ENCODE measurements at places on chromosomes 3 and 15.
A peak's percentile ranks its signal among the peaks of the same experiment; 100 is the strongest.

GRCh38 chr3:33722191-33722590 lies 4.1 kb upstream of the CLASP2 start:
- no peak for DNase-seq

DNA sequence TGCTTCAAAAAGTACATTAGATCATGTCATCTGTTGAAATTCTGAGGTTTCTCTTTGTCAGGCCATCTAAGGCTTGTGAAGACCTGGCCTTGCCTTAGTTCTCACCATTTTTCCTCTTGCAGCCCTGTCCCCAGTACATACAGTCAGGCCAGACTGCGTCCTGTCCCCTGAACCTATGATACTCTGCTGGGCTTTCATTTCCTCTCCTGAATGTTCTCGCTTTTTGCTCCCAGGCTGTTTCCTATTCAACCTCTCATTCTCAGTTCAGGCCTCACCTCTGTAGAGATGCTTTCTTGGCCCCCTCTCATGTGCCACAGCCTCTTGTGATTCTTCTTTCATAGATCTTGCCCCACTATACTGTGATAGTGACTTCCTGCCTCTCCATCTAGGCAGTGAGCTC lies 648.8 kb upstream of the KCNMB2 start:
- no peak for DNase-seq

GRCh38 chr15:34753236-34753894 lies 1.4 kb downstream of the GJD2 start:
- peak; percentile 12 for DNase-seq

DNA sequence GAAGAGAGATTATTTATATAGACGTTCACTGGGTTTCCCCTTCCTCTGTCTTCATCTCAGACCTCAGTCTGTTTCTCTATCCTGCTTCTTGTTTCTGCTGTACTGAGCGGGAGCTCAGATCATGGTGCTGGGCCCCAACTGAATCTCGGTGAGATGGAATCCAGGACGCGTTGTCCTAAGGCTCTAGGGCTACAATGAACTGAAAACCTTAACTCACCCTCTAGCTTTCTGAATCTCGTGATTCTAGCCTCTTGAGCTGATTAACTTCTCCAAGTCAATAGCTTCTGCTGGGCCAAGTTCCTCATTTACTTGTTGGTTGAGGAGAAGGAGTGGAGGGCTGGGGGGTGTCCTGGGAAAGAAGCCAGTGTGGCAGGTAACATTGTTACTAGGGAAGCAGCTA lies 32.7 kb upstream of the MAP3K13 start:
- DNase-seq: no peak

DNA sequence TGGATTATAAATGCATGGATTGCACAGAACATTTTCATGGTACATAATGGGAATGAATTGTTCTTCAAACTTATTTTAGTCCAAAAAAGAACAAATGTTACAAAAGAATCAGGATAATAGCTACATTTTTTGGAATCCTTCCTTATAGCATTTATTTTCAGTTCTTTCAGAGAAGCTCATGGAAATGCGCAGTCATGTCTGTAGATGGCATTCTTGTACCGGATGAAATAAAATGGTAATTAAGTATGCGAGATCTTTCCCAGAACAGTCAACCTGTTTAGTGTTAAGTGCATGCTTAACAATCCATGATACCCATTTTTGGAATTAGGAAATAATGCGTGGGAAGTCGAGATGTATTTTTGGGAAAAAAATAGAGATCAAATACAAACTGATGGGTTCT lies 38.2 kb upstream of the GOLGA8B start:
- DNase-seq: no peak

DNA sequence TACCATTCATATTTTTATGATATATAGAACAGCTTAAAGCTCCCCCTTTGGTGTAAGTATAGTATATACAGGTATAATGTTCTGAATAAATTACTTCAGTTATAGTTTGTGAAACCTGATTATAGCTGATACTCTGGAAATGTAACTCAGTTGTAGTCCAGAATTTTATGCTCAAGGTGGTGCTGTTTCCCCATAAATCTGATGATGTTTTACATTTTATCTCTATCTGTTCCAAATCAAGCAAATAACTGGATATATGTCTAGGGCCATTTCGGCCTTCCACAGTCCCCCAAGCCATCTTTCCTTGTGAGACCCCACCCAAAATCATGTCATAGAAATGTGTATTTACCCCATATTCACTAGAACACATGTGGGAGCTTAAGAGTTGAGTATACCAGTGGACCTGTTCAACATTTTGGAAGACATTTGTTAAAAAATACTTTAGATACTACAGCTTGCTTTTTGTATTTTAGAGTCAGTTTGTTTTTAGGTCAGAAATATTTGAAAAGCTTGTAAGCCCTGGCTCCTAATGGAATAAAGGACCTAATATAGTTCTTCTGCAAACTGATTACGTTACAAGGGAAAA lies 107.1 kb downstream of the ATG7 start:
- no peak for DNase-seq

GRCh38 chr15:91311986-91312385 lies 211.9 kb downstream of the SV2B start:
- DNase-seq: no peak

DNA sequence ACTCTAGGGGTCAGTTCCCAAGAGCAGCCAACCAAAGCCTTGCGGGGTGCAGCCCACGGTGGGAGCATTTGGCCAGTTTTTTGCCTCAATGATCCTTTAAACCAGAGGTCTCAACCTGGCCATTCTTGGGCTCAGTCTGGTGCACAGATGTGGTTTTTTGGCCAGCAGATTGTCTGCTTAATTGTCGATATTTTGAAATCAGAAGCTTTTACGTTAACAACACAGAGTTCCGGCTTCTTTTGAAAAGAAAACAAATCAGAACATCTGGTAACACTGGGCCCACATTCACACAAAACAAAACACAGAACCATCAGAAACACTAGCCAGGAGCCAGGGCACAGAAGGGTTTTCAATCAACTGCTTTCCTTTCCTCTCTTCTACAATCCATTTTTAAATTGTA lies 127.7 kb downstream of the XXYLT1 start:
- no peak for DNase-seq

- DNase-seq: no peak
Measured at GRCh38 chr15:90681480-90681879, 35.7 kb upstream of the BLM start.

- DNase-seq: no peak
Measured at GRCh38 chr3:109337393-109337792, at the start of gene DPPA4. TSS of gene DPPA4 (minus strand) at chr3:109337546. CDS start at chr3:109337517, 29 bp downstream.

GRCh38 chr3:53168175-53168923 lies 7.3 kb downstream of the PRKCD start:
- DNase-seq: no peak

DNA sequence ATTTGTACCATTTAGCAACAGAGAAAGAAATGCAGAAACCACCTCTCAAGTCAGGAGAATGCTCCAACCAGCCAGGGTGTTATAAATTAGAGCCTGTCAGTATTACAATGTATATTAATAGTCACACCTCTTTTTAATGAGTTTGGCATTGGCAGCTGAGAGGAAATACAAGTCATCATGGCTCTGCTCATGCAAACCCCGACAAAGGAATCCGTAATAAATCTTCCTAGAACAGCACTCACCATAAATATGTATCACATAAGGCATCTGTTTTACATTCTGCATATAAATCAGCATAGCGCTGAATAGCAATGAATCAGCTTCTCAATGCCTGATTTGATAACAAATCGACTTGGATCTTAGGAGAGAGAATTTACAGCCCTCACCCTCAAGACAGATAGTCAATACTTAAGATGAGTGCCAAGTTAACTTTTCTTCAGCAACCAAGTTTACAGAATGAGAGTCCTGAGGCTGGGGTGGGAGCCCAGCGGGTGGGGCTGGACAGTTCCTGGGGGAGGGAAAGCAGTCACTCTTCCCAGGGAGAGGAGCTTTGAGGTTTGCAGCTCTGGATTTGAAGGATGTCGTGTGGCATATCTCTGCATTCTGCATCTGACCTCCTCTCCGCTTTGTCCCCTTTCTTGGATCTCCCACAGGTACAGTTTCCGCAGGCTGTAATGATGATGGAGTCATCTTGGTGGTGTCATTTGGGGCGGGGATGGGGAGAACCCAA lies 1034.4 kb upstream of the NR2F2 start:
- peak; percentile 91 for DNase-seq

DNA sequence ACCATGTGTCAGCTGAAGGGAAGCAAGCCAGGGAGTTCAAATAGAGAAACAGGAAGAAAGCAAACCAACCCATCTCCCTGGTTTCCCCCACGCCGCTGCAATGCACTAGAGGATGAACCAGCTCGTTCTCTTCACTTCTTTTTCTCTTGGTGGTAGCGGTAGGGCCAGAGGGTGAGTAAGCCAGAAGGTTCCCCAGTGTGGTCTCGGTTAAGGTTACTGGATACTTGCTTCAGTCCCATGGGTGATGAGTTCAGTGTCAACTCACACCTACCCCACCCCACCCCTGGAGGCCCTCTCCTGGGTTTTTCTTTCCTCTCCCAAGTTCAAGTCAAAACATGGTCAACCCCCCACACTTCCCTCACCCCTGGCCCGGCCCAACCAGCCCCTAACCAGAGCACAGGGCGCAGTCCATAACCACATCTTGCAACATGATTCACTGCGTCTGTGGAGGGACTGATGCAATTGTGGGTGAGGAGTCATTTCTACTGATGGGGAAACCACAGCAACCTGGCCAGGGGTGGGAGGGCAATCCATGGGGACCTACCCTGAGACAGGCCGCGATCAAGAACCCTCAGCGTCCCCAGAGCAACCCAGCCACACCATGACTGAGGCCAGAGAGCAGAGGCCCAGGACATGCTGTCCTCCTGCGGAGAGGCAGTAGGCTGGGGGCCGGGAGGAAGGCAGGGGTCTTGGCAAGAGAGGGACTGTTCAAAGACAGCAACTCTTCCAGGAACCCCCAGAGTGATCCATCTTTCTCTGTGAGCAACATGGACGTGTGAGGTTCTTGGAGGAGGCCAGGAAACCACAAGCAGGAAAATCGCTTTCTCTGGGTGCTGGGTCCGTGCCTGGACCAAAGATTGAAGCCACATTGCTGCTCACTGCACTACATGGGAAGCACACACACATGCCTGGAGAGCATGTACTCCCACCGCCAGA lies 276.6 kb downstream of the UACA start:
- DNase-seq: peak; percentile 92

GRCh38 chr15:85584872-85585271 lies 204.5 kb downstream of the AKAP13 start:
- DNase-seq: no peak

- no peak for DNase-seq
Measured at GRCh38 chr3:103992469-103992868, 1374.2 kb upstream of the ALCAM start.

DNA sequence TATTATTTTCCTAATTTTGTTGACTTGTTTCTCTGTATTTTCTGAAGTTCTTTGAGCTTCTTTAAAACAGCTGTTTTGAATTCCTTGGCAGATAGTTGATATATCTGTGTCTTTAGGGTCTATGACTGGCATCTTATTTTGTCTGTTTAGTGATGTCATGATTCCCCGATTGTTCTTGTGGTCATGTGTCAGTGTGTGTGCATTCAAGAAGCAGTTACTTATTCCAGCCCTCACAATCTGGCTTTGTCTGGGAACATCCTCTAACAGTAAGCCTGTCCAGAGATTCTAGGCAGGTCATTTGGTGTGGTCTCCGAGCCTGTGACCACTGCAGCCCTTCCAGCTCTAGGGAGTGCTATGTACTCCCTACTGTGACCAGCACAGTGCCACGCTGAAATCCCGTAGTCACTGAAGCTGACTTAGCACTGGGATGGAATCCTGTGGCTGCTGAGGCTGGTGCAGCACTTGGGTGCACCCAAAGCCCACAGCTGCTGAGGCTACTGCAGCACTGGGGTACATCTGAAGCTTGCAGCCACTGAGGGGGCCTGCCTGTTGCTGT lies 6.7 kb downstream of the LNP1 start:
- no peak for DNase-seq

DNA sequence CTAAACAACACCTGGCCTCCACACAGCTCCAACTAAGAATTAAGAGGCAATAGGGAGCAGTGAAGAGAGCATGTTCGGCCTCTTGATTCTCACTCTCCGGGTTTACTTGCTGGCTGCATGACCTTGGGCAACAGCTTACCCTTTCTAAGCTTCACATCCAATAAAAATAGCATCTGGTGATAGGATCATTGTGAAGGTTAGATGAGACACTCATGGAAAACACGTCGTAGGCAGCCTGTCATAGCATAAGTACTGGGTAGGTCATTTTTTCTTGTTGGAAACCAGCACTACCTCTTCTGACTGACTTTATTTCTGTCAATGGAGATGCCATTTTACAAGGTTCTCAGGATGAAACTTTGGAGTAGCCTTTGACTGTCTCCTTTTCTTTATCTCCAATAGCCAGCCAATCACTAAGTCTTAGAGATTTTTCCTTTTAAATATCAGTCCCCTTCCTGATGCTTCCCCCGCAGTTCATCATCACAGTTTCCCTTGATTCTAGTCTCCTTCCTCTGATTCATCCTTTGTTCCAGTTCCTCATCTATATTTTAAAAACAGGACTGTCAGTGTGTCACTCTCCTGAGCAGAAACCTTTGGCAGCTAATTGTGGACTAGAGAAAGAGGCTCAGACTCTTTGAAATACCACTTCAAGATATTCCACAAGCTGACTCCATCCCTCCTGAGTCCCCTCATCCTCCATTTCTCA lies 271.5 kb downstream of the SLC9A9 start:
- no peak for DNase-seq

DNA sequence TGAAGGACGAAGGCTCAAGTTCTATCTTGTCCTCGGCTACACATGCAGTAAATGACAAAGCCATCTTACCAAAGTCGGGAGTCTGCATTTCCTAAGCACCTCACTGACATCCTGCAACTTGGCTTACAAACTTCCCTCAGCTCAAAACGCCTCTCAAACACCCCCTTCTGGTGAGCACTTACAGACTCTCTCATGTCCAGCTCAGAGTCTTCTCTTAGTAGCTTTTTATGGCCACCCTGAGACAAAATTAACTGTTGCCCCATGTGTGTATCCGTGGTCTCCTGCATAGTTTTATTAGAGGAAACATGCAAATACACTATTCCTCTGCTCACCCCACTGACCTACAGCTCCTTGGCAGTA lies 819.7 kb downstream of the FHIT start:
- DNase-seq: no peak

GRCh38 chr3:128813097-128813496 lies 66.3 kb upstream of the ACAD9 start:
- no peak for DNase-seq

DNA sequence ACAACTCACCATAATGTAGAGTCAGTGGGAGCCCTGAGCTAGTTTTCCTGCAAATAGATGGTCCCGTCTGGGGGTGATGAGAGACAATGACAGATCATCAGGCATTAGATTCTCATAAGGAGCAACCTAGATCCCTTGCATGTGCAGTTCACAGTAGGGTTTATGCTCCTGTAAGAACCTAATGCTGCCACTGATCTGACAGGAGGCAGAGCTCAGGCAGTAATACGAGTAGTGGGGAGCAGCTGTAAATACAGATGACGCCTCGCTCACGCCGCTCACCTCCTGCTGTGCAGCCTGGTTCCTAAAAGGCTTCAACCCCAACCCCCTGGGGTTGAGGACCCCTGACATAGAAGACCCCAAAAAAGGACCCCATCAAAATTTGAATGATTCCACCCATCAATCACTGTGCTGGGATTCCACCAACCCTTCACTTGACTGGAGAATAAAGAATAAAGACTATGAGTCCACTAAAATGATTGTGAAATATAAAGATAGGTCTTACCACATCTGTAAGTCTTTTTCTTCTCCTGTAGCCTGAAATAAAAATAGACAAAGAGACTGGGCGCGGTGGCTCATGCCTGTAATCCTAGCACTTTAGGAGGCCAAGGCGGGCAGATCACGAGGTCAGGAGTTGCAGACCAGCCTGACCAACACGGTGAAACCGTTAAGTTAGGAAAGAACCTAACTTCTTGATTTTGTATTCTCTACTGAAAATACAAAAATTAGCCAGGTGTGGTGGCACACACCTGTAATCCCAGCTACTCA lies 9.9 kb upstream of the UBL7 start:
- DNase-seq: no peak

- no peak for DNase-seq
Measured at GRCh38 chr15:79523266-79523665, 91.1 kb downstream of the MINAR1 start.

Measured in fibroblast of skin of left biceps (primary cell).